ENCODE measurements at places on chromosomes 7 and 10. TPM values are rescaled to one million over a fixed set of nuclear protein-coding genes. Genes with fewer than 3 reads are reported as not detected.

- DNase-seq = no peak
These were observed 223.7 kb upstream of the ZMIZ1 start for GRCh38 chr10:78844960-78845607.

DNA sequence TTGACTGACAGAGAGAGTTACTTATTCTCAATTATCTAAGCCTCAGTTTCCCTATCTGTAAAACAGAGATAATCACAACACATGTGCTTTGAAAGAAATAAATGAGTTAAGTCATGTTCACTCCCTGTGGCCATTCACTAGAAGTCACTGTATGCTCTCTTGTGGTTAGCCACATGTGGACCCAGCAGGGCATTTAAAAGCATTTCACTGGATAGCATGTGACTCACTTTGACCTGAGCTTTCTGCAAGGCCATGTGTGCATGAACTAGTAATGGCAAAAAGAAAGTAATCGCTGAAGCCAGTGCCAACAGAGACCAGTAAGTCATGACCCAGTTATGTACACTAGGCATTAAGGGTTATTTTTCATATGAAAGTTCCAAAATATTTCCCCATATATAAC, 557.0 kb upstream of the IGFBP3 start:
- no peak for DNase-seq

GRCh38 chr7:119596651-119597050, 676.3 kb upstream of the KCND2 start:
- DNase-seq = no peak

GRCh38 chr7:15561835-15562234, at the start of gene AGMO:
Gene AGMO (minus strand): TSS chr7:15562015.
- peak; percentile 86 for DNase-seq

GRCh38 chr10:124644771-124645415, 99.3 kb downstream of the FAM53B start:
- no peak for DNase-seq

GRCh38 chr7:95684505-95684904, 87.8 kb upstream of the DYNC1I1 start:
- DNase-seq = no peak

Gene MXI1
- total RNA-seq = 51.9 TPM

Gene SUN3
- total RNA-seq = not detected

Gene IDI1
- total RNA-seq = 26.5 TPM

Measured in posterior vena cava (tissue), 2 donors.